Activated CD4-positive, alpha-beta T cell treated with anti-CD3 and anti-CD28 coated beads, Interleukin-2, amount 50 U/mL, for 48 hours (primary cell): ENCODE measurements at places on chromosomes 3 and 15.

- no peak for DNase-seq
Observed at GRCh38 chr3:64856977-64857516, 169.2 kb upstream of the ADAMTS9 start.

- DNase-seq, result no peak
Observed at GRCh38 chr3:128340904-128341555, 125.7 kb downstream of the DNAJB8 start.

DNA sequence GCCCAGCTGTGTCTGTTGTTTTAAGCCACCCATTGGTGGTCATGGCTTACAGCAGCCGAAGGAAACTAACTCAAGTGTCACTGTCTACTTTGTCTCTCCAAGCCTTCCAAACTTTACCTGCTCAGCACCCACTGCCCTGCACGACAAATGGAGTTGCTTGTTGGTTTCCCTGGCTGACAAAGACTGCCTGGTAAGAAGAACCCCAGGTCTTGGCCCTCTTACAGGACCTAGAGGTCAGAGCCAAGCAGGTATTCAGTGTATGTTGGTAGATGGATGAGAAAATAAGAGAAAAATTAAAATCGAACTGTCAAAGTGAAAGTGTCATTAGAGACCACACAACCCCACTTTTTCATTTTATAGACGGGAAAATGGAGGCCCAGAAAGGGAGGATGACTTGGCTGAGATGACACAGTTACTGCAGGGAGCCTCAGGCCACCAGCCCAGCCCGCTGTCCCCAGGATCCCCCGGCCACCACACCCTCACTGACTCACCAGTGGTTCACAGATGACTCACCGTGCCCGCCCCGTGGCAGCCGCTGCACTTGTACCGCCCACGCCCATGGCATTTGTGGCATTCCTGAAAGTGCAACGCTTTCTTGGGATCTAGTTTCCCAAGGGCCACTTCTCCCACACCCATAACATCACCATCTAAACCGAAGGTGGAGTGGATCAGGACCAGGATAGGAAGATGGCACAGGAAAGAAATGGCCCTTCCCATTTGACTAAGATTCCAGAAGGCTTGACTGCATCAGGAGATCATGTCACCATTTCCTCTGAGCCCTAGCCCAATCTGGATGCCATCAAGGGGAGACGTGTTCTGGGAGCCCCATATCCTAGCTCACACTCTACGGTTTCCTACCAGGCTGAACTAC is 15.2 kb downstream of the SSUH2 start:
- peak; percentile 65 for DNase-seq

DNA sequence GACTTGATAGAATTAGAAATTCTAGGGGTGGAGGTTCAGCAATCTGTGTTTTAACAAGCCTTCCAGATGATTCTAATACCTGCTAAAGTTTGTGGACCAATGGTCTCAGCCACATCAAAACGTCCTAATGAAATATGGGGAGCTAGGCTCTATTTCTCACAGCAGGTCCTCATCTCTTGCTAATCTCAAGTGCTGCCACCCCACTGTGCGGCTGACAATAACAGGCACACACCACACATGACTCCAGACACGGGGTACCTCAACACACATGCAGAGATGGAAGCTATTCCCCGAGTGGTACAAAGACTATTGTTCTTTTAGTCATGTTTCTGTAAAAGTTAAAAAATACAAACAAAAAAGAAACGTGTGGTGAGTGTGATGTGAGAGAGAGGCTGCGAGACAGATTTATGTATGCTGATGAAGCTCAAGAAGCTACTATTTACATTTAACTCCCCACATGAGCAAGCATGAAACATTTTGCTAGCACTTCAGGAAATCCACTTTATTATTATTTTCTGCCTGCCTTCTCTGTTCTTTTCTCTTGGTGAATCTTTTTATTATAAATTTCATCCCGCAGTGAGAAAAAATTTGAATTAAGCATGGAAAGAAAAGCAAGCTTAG is 405.6 kb downstream of the MAGI1 start:
- DNase-seq, result no peak

- peak; percentile 43 for DNase-seq
Observed at GRCh38 chr15:75597667-75598341, 18.7 kb upstream of the PTPN9 start.

DNA sequence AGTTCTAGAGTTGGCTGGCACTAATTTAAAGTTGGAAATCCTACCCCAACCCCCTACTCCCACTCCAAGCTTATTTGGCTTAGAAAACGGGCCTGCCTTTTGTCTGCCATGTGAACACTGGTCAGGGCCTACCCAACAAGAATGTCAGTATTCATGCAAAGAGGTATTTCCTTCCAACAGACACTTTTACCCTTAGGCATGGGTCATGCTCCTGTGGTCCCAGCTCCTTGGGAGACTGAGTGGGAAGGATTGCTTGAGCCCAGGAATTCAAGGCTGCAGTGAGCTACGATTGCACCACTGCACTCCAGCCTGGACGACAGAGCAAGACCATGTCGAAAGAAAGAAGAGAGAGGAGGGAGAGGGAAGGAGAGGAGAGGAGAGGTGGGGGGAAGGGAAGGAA is 137.5 kb upstream of the LRTM1 start:
- no peak for DNase-seq

DNA sequence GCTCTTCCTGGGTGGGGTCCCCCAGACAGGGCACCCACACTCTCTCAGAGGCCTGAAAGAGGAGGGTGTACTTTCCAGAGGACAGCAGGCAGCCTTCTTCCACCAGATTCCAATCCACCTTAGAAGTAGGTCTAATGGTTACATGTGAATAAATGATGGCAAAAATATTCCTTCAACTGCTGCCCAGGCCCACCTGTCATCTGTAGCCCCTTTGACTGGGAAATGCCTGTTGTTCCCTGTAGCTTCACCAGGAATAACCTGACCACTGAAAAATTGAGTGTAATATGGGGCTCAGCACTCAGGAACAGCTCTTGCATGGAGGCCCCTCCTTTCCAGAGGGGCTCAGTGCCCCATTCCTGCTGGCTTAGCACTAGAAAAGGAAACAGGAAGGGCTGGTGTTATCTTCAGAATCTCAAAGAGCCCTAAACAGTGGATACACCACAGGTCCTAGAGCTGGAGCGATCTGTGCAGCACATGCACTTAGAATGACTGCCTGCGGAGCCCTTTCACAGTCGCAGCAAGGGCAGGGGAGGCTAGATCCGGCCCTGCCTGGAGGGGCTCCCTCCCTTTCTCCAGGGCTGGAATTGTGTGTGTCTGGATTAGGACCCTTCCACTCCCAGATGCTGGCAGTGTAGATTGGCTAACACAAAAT is 32.1 kb downstream of the SLC22A14 start:
- no peak for DNase-seq
